ENCODE measurements at places on chromosomes 4 and X.

DNA sequence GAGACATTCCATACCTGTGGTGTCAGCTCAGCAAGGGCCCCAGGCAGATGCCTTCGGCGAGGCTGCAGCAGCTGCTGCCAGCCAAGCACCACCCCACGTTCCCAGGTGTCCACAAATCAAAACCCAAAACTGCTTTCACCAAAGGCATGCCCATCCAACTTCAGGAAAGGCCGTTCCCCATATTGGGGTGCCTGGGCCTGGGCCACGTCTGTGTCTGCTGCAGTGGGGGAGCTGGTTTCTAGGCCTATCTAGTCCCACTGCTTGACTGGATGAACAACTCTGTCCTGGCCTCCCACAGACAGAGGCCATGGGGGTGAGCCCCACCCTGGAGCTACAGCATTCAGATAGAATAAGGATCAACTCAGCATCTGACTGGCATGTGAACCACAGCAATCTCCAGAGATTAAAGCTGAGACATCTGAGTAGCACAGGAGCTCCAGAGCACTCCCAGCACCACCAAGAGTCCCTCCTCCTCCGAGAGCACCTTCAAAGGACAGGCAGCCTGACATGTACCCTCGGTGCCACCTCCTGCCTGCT, 37.0 kb downstream of the NAT8L start:
- DNase-seq = no peak

DNA sequence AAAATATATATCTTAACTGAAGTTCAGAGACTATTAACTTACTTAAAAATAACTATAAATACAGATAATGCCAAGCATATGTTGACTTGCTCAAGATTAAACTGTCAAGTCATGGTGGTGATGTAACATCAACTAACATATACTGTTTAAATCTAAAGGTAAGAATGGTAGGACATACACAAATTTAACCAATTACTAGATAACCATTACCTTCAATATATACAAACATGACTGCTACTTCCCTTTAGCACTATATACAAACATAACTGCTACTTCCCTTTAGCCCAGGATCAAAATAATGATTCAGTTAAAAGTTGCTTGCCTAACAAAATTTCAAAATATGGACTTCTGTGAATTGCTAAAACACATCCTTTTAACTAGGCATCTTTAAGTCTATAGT, 14.9 kb downstream of the HNRNPD start:
- no peak for DNase-seq

GRCh38 chrX:44106864-44107263, 133.7 kb upstream of the NDP start:
- DNase-seq = no peak

- DNase-seq = no peak
Measured at GRCh38 chr4:68372588-68372987, 22.7 kb upstream of the YTHDC1 start.

- no peak for DNase-seq
Measured at GRCh38 chr4:80101792-80102116, 28.7 kb upstream of the ANTXR2 start.

GRCh38 chr4:83217721-83218522, 66.7 kb downstream of the COQ2 start:
- no peak for DNase-seq

- no peak for DNase-seq
Measured at GRCh38 chr4:148023512-148024181, 291.8 kb downstream of the ARHGAP10 start.

DNA sequence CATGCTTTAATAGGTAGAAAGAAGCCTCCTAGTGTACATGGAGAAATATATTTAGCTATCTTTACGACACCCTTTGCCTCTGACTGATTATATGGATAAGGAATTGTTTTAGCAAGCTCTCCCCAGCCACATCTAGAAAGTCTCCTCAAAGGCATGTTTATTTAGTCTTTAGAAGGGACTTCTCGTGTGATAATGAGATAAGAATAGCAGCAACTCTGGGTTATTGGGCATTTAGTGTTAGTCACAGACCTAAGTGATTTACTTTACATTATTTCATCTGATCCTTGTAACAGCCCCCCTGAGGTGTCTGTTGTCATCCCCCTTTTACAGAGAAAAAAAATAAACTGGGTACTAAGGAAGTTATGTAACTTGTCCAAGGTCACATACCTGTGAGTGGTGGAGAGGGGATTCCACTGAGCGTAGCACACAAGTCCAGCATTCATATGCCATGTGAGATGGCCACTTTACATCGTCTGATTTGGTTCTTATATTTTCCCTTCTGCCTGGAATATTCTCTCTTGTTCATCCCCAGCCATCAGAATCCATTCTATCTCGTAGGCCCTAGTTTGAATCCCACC, 77.7 kb downstream of the TSPAN7 start:
- DNase-seq = no peak

- DNase-seq = peak; percentile 87
Measured at GRCh38 chr4:71711044-71711984, 72.6 kb downstream of the GC start.

DNA sequence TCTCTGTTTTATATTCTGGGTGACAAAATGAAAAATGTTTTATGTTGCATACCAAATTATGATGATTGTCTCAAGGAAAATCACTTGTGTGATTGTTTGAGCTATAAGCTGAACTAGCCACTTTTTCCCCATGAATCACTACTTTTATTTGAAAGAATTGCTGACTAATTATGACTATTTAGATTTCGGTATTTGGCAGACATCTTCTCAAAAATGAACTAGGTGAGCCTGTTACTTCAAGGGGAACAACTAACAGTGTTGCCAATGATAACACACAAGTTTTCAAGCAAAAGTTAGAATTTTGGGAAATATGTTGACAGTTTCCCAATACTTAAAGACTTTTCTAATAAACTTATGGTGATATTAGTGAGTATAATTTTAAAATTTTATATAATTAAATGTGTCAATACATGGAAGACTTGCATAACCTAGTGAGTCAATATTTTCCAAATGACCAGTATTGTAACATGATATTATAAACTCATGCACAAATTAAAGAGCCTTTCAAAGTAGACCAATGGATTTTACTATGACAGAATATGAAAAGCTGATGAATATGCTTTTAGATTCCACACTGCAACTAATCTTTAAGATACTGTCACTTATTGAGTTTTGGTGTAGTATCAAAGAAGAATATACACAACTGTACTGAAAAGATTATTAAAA, 187.7 kb upstream of the GATB start:
- no peak for DNase-seq

GRCh38 chr4:55347610-55348228, 1.7 kb downstream of the SRD5A3 start:
- DNase-seq = no peak

DNA sequence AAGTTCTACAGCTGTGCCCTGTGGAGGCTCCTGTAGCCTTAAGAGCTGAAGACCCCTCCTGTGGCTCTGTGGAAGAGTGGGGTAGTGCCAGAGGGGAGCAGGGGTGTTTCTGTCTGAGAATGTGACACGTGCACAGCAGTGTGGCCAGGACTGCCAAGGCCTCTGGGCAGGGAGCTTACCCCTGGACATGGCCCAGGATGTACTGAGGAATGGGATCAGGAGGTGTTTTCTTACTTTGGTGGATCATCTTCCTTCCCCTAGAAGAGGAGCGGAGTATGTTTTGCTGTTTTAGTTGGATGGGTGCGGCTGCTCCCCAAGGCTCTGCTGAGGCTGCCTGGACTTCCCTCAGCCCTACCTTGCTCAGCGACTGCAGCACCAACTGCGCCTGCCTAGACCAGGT, 342.6 kb downstream of the ARHGAP10 start:
- no peak for DNase-seq

DNA sequence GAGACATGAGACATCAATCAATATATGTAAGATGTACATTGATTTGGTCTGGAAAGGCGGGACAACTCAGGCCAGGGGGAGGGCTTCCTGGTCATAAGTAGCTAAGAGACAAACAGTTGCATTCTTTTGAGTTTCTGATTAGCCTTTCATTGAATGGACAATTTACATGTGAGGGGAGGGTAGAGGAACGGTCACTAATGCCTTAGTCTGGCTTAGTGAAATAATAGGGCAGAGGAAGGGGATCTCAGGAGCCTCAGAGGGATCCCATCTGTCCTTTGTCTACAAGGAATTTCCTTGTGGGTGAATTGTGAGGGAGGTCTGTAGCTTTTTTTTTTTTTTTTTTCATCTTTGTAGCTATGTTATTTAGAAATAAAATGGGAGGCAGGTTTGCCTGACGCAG, 88.3 kb downstream of the GK start:
- DNase-seq = peak; percentile 76

GRCh38 chr4:147617841-147618691, 869 bp downstream of the TMEM184C start:
- no peak for DNase-seq

DNA sequence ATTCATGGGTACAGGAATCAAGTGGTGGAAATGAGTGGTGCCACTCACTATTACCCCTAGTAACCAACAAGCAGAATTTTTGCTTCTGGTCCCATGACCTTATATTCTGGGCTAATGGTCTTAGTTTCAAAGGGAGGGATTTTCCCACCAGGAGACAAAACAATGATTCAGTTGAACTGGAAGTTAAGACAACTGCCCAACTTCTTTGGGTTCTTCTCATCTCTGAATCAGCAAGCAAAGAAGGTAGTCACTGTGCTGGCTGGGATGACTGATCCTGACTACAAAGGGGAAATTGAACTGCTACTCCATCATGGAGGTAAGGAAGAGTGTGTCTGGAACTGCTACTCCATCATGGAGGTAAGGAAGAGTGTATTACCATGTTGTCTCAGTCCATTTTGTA, 87.2 kb downstream of the IL13RA2 start:
- no peak for DNase-seq

- DNase-seq = no peak
Measured at GRCh38 chr4:127601029-127601428, 31.7 kb upstream of the INTU start.

- DNase-seq = peak; percentile 76
Measured at GRCh38 chr4:54322818-54323417, 93.8 kb downstream of the PDGFRA start.

Measured in NCI-H82 (cell line).